GM04504 (cell line): ENCODE measurements at places on chromosomes 1 and 21.

DNA sequence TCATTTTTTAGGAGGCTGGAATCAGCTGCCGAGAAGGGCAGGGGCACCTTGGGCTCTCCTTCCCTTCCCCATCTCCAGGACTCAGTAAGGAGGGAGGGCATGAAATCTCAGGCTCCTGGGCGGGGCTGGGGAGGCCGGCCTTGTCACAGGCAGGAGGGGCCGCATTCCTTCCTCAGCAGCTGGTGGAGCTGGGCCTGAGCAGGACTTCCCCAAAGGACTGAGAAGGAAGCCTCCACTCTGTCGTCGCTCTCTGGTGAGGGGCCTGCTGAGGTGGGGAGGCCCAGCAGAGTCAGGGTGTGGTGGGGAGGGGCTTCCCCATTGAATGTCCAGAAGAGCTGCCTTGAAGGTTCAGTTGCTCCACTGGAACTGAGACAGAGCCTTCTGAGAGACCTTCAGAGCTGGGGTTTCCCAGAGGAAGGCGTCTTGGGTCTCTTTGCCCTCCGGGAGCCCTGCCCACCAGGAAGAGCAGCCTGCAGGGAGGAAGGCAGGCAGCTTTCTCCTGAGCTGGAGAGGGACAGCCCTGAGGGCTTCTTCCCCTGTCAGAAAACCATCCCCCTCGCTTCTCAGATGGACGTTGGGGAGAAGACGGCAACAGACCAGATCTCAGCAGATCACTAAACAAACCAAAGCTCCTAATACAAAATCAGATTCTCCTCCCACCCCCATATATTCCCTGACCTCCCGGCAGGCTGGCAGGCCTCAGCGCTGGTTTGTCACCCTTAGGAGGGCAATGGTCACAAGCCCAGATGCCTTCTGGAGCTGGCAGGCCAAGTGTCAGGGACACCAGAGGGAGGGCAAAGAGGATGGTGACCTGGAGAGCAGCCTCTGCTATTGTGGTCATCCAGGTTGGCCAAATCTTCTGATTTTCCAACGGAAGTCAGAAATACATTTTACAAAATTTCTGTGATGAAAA lies 10.7 kb downstream of the KCNA10 start:
- DNase-seq: no peak

DNA sequence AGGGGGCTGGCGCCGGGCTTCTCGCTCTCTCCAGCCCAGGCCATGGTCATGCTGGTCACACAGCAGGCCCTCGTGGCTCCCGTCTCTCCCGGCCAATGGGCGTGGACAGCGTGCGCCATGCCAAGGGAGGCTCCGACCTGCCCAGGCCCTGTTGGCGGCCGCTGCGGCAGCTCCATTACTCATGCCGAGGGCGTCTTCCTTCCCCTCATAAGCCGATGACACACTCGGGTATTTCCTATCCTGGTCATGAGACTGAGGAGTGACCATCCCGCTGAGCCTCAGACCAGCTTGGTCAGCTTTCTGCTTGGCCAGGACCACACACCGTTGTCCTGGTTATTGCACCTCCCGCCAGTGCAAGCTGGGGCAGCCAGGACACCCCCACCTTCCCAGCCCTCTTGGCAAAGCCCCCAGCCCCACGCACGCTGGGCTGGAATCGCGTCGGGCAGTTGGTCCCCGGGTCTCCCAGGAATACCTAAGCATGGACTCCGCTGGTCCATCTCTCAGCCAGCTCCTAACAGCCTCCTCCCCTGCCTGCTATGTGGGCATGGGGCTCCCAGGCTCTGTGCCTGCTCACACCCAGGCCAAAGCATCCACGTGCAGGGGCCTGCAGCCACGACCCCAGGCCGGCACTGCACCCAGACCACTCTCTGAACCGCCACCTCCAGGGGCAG lies 49.8 kb downstream of the ARHGEF16 start:
- DNase-seq: peak; percentile 97

GRCh38 chr1:111274653-111275052 lies 16.0 kb upstream of the CHIA start:
- DNase-seq: no peak

- DNase-seq: no peak
These were observed 25.8 kb downstream of the COL18A1 start for GRCh38 chr21:45430521-45431501.

DNA sequence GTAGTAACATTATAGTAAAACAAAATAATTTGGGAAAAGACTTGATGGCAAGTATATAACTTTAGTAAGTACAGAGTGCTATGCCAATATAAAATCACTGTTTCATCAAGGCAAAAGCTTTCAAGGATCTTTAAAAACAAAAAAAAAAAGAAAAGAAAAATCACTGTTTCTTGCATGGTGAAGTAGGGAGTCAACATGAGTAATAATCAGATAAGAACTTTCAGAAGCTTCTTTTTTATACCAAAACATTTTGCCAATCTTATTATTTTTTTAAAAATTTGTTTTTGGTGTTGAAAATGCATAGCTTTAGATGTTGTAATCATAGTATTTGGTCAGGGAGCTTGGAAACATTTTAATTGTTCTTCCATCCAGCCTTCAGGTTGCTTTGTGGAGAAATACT lies 37.2 kb downstream of the CAMSAP2 start:
- no peak for DNase-seq

- DNase-seq: no peak
These were observed 66.3 kb downstream of the RAVER2 start for GRCh38 chr1:64811131-64811530.

DNA sequence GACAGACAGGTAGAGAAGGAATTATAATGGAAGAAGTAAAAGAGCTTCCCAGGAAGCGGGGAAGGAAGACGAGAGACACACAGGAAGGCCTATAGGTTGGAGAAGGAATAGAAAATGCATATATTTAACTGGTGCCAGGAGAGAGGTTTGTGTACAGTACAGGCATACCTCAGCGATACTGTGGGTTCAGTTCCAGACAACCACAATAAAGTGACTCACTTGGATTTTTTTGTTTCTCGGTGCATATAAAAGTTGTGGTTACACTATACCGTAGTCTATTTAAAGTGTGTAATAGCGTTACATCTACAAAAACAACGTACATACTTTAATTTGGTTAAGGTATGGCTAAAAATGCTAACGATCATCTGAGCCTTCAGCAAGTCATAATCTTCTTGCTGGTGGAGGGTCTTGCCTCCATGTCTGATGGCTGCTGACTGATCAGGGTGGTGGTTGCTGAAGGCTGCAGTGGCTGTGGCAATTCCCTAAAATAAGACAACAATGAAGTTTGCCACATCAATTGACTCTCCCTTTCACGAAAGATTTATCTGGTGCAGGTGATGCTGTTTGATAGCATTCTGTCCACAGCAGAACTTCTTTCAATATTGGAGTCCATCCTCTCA lies 16.0 kb downstream of the YARS1 start:
- DNase-seq: no peak

DNA sequence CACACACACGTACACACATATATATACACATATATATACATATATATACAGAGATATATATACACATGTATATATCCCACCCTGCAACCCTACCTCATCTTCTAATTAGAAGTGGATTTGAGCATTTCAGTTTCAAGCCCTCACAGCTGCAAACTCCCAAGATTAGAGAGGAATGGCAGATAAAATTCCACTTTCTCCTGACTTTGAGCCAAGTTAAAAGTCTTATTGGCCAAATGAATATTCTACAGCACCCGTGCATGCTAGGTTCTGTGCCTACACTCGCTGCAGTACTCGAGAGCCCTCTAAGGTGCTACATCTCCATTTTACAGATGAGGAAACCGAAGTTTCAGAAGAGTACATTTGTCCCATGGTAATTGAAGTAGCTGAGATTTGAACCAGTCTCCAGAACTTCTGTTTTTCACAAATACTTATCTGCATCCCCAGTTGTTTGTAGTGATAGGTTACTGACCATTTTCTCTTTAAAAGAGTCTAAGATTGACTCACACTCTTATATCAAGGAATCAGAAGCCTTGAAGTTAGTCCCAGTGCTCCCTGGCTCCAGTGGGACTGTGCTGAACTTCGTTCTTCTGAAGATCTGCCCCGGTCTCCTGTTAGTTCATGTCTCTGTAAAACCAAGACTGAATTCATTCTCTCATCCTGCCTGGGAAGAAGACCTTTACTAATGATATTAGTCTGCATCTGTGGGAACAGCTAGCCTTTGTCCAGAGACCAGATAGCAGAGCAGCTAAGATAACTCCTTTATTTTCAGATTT lies 292.1 kb downstream of the TM2D1 start:
- DNase-seq: no peak

- no peak for DNase-seq
These were observed 115.0 kb upstream of the GRIK3 start for GRCh38 chr1:37149296-37149695.

GRCh38 chr1:31904339-31905092 lies 33.7 kb downstream of the PTP4A2 start:
- no peak for DNase-seq

- DNase-seq: no peak
These were observed 140.8 kb downstream of the CHRM3 start for GRCh38 chr1:239527051-239527693.

- DNase-seq: no peak
These were observed 58.6 kb downstream of the FAAP20 start for GRCh38 chr1:2135941-2136340.

DNA sequence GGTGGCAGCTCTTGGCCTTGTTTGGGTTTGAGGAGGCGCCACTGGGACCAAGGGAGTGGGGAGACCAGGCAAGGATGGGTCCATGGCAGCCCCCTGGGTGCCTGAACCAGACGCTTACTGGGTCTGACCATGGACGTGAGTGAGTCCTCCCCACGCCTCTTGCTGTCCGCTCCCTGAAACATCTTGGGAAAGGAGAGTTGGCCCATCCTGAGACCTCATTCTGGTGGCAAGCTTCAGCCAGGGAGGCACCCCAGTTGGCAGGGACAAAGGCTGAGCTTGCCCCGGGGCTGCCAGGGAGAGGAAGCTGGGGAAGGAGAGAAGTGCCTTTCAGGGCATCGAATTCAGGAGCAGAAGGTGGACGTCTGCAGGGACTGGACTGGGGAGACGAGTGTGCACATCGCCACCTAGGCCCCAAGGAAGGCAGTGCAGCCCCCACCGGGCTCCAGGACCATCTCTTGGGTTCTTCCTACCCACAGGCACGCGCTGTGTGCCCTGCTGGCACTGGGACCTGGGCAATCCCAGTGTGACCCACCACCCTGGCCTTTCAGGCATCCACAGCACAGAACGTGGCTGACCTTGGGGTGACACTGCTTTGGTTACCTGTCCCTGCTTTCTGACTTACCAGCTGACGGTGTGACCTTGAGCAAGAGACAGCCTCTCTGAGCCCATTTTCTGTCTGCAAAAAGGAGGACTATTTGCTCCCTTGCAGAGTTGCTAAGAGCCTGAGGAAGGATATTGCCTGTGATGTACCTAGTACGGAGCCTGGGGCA lies 132.9 kb upstream of the WNT4 start:
- peak; percentile 12 for DNase-seq

GRCh38 chr1:56145581-56145980 lies 433.8 kb downstream of the PLPP3 start:
- DNase-seq: no peak

GRCh38 chr1:3510956-3511250 lies 56.4 kb downstream of the ARHGEF16 start:
- DNase-seq: no peak

DNA sequence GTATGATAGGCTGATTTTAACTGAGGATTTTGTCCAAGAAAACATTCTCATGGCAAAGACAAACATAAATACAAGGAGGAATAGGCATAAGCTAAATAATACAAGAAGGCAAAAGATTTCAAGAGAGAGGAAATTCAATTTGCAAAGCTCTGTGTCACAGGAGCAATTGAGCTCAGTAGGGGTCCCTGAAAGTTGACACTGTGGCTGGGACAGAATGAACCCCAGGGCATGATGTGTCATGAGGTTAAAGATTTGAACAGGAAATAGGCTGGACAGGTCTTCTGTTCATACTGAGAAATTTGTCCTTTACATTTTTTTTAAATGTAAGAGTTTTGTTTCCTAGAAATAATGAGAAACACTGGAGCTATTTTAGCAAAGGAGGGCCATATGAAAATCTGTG lies 555.4 kb upstream of the NEGR1 start:
- no peak for DNase-seq

DNA sequence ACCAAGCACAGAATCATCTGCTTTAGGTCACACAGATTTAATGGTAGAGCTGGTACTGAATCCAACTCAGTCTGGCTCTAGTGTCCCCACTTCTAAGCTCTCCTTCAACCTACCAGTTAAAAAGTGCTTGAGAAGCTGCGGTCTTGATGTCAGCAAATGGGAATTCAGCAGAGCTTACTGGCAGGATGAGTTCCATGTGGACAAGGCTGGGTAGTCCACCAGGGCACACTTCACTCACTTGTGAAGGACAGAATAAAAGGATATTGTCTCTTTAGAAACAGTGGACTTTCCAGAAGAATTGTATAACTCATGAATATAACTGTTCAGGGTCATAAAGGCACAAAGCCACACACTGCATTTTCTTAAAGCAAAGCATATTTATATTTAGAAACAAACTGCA lies 35.1 kb upstream of the GUCA2B start:
- DNase-seq: no peak

DNA sequence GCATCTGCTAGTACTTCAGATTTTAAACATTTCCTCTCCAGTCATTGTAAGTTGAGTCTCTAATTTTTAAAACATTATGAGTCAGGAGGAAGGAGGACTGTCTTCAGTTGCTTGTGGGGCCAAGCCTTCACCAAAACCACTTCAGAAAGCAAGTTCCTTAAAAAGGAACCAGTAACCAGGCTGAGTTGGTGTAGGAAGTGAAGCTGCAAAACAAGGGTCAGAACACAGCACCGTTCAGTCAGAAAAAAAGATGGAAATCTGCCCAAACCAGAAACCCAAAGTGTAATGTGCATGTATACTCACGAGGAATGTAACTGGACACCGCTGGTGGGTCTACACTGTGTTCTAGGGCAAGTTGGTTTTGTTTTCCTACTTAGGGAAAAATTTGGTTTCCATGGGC lies 402.1 kb downstream of the SETD4 start:
- peak; percentile 59 for DNase-seq

DNA sequence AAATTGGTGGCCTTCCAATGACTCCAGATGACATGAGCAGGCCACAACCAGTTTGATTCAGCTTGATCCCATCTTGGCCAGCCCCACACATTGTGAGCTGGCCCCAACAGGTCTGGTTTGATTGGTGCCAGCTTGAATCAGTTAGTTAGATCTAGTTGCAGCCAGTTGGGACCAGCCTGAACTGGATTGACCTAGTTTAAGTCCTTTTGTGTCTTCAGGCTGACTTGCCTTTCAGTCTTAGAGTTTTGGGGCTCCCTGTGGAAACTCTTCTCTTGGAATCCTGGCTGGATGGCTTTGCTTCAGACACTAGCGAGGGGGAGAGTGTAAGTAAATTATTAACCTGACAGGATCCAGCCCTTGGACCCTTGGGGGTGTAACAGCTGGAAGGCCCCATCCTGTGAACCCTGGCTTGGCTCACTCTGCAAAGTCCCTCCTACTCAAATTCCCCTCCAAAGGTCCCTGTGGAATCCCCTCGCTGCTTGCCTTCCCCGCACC lies 36.2 kb upstream of the POU3F1 start:
- no peak for DNase-seq

DNA sequence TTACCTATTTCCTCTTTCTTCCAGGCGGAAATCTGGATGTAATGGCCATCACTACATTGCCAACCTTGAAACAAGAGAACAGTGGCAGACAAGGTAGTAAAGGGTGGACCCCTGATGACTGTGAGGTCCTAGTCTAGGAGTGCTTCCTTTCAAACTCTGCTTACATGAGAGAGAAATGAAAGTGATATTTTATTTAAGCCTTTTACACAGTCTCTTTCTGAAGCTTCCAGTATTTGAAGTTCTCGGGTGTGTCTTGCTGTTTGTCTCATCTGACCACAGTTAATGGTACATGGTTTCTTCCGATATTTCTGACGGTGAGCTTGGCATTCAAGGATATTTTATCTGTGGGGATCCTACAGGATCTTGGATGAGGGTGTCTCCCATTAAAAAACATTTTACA lies 215.2 kb downstream of the SLC45A1 start:
- no peak for DNase-seq

GRCh38 chr1:231705806-231706760 lies 79.5 kb downstream of the DISC1 start:
- DNase-seq: no peak
